ENCODE measurements at places on chromosomes 2 and 18.

GRCh38 chr2:39666491-39667101 is 879 bp downstream of the TMEM178A start:
- DNase-seq, result no peak

GRCh38 chr2:58131191-58132011 is 84.8 kb downstream of the VRK2 start:
- no peak for DNase-seq

DNA sequence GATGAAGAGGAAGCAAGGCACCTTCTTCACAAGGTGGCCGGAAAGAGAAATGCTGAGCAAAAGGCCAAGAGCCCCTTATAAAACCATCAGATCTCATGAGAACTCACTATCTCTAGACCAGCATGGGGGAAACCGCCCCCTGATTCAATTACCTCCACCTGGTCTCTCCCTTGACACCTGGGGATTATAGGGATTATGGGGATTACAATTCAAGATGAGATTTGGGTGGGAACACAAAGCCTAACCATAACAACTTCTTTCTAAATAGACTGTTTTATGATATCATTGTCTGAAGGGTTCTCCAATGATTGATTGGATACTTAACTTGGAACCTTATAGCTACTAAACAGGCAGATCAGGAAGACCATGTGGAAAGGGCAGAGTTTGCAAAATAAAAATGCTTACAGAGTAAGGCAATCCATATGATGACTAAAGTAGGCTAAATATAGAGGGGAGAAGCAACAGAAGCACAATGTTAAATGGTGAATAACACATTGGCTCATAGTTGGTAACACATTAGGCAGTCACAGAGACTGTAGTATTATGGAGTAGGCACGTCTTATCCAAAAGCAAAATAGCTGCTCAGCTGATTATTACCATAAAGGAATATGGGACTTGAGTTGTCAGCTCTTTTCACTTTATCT is 179.0 kb downstream of the BARD1 start:
- no peak for DNase-seq

DNA sequence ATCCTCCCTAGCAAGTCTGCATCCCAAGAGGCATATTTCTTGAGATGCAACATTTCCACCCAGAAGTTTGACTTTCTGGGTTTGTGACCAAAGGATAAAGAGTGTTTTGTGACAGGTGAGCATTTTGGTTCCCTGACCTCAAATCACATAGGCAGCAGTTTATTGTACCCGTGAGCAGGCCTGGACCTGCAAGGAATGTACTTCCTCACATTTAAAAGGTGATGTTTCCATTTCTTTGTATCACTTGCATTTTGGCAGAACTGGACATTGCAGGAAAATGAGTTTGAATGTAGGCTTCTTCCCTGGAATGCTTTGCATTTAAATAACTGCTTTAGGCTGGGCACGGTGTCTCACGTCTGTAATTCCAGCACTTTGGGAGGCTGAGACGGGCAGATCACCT is 160.7 kb downstream of the ALPK2 start:
- no peak for DNase-seq

DNA sequence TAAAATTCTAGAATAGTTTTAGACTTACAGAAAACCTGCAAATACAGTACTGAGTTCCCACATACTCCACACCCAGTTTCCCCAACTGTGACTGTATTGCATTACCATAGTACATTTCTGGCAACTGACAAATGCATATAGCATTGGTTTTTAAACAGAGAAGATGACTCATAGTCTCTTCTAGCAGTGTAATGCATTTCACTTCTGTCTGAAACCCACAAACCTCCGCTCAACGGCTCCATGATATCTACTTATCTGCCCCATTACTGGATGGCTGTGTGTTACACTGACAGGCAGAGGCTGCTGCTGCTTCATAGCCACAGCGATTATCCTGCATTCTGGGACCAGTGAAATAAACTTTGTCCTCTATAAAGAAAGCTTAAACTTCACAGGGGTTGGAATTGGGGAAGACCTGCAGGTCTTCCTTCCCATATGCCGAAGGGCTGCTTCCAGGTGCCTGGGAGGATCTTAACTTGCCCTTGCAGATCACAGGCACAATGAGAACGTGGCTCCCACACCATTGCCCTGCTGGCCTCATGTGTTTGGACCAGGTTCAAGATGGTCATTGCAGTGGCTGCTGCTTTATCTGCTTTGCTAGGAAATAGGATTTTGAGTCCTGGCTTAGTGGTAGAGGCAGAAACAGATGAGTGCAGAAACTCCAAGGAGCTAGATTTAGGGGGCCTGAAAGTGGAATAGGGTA is 742.6 kb upstream of the HS6ST1 start:
- DNase-seq, result no peak

DNA sequence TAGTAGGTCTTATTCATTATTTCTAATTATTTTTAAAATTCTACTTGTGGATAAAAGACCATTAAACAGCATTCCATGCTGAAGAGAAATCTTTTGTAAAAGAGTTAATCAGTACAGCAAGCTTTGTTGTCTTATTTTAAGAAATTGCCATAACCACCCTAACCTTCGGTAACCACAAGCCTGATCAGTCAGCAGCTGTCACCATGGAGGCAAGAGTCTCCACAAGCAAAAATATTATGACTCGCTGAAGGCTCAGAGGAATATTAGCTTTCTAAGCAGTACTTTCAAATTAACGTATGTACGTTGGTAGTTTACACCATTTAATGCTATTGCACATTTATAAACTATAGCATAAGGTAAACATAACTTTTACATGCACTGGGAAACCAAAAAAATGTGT is 650.5 kb upstream of the LINC00305 start:
- no peak for DNase-seq

DNA sequence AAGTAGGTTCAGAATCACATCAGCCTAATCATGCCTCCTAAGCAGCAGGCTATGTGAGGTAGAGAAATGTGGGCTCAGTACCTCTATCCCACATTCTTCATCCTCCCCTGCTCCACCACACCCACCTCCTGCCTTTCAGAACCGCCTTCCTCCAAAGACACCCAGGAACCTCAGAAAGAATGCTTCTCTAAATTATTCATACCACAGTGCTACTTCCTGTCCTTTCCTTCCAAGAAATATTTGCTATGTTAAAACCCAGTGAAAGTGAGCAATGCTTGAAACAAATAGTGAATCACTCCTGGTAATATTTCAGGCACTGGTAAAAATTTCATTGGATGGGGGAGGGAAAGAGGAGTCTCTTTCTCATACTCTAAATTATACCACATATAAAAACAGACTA is 24.0 kb upstream of the CREB1 start:
- DNase-seq, result peak; percentile 71

GRCh38 chr2:223768179-223768578 is 69.2 kb downstream of the AP1S3 start:
- DNase-seq, result no peak

DNA sequence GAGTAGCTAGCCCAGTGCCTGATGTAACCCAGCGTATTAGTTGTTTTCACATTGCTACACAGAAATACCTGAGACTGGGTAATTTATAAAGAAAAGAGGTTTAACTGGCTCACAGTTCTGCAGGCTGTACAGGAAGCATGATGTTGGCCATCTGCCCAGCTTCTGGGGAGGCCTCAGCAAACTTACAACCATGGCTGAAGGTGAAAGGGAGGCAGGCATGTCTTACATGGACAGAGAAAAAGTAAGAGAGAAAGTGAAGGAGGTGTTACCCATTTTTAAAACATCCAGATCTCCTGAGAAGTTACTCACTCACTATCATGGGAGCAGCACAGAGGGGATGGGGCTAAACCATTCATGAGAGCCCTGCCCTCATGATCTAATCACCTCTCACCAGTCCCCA is 6.1 kb upstream of the CYRIA start:
- DNase-seq, result no peak

DNA sequence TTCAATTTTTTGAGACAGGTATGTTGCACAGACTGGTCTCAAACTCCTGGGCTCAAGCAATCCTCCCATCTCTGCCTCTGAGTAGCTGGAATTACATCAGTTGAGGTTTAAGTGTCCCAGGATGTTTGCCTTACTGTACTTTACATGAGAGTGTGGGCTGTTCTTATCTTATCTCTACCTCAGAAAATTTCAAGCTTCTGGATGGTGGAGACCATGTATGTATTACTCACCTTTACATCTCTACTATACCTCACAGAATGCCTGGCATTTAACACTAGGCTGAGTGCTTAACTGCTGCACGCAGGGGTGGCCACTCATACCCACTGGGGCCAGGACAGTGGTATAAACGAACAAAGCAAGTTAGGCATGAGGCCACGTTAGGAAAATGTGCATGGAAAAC is 272.0 kb upstream of the RAB12 start:
- no peak for DNase-seq

DNA sequence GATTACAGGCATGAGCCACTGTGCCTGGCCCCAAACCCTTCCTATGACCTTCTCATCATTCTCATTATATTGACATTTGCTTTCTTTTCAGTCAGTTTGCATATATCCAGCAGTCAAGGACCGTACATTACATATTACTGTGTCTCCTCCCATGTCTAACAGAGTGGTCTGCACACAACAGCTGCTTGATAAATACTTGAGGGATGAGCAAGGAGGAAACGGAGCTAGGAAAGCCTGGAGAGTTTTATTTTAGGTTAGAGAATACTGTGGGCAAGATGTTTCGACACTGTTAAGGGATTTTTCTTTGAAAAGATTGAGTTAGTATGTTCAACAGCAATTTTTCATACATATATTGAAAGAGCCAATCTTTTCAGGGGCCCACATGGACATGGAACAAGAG is 76.2 kb upstream of the CHRNA1 start:
- no peak for DNase-seq

DNA sequence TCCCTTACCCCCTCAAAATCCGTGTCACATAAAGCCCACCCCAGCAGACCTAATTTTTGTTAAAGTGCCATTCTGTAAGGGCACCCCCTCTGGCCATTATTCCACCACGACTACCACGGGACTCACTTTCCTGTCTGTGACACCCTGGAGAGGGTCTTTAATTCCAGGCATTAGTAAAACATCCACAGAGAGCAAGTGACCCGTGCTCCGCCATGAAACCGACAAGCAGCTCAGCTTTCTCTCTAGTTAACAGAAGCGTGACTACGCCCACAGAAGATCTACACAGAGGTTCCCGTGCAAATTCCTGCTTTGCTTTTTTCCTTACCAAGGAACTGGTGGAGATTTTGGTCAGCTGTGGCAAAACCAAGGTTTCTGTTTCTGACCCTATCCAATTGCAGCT is 4.4 kb downstream of the SIGLEC15 start:
- no peak for DNase-seq

GRCh38 chr18:53838746-53839145 is 385.7 kb downstream of the MBD2 start:
- DNase-seq, result no peak

- DNase-seq, result no peak
Measured at GRCh38 chr2:188322569-188323551, 31.2 kb downstream of the GULP1 start.

GRCh38 chr2:153068052-153068451 is 349.6 kb downstream of the ARL6IP6 start:
- DNase-seq, result no peak
